ENCODE measurements at places on chromosomes 2 and 18.

DNA sequence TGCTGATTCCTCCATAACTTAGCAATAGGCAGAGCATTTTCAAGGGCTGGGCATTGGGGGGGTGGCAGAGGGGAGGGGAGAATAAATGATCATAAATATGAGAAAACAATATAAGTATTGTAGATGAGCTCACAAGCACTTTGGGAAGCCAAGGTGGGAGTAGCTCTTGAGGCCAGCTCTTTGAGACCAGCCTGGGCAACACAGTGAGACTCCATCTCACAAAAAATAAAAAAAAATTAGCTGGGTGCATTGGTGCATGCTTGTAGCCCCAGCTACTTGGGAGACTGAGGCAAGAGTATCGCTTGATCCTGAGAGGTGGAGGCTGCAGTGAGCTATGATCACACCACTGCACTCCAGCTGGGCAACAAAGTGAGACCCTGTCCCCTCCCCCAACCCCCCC lies 75.9 kb downstream of the MYCN start:
- no peak for DNase-seq

DNA sequence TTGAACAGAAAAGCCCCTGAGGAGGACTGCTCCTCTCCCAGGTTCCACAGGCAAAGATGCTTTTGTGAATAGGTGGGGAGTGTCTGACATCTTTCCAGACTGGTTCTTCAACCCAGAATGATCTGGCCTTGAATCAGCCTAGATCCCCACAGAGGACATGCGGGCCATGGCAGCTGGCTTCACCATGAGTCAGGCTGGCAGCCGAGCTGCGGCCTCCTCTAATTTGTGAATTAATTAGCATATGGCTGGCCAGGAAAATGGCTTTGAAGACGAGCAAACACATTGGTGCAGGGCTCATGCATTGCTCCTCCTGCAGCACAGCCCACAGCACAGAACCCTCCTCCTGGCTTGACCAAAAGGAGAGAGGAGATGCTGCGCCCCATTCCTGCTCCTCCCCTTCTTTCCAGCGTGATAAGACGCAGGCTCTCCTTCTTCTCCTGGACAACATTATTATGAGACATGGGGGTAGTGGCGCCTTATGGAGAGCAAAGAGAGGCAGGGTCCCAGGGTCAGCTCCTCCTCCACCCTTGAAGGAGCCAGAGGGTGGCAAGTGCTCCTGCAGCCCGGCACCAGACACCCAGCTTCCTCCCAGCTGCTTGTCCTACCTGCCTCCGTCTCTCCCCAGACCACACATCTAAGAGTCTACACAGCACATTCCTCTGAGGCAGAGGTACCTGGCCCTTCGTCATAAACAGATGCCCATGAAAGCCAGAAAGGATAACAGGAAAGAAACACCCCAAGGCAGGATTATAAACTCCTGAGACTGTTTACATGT lies 66.7 kb downstream of the EDAR start:
- peak; percentile 16 for DNase-seq

GRCh38 chr18:2508155-2508554 lies 63.1 kb downstream of the METTL4 start:
- no peak for DNase-seq

DNA sequence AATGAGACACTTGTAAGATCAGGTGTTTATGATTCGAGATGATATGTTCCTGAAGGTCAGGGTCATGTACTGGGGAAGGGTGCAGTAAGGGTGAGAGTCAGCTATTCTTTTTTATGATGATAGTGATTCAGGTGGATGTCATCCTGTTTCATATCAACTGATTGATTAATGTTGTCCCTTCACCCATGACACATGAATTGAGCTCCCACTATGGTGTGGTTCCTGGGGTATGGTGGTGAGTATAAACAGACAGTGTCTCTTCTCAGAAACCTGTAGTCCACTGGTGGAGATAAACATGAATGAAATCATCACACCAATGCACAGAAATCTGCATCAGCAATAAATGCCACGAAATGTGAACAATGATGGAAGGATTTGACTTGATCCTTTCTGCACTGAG lies 37.4 kb upstream of the PAX8 start:
- DNase-seq = no peak

- DNase-seq = no peak
Measured at GRCh38 chr2:46118656-46119371, 178.4 kb upstream of the EPAS1 start.

GRCh38 chr2:96174251-96175144 lies 29.3 kb upstream of the DUSP2 start:
- DNase-seq = peak; percentile 77

- no peak for DNase-seq
Measured at GRCh38 chr18:56515522-56515921, 122.9 kb downstream of the TXNL1 start.

DNA sequence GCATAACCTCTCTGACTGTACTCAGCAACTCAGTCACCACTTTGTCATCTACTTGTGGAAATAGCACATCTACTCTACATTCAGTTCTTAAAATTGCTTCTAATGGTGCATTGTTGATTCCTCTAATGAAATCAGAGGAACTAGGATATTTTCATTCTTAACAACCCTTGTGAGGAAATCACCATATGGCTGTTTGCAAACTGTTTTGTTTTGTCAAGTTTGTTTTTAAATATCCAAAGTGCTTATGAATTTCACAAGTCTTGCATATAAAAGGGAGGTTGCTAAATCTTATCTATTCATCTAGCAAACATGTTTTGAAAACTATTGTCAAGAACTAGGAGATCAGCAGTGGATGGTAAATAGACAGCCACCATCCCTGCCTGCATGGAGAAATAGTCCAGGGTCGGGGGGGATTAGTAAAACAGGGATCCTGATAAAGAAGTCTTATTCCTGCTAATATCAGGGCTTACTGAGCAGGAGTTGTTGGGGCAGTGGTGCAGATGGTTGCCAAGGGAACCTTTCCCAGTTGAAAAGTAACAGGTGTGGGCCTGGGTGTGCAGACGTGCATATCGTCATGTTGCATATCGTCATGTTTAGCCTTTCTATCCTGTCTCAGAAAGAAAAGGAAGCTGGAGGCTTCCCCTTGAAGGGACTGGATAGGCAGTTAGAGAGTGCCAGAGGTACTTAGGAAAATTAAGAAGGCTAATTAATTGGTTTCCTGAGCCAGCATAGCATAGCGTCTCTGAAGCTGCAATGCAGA lies 7.5 kb upstream of the MYO3B start:
- DNase-seq = no peak

- DNase-seq = no peak
Measured at GRCh38 chr2:105803337-105803736, 58.6 kb downstream of the NCK2 start.

- no peak for DNase-seq
Measured at GRCh38 chr2:212124598-212124997, 414.0 kb downstream of the ERBB4 start.

GRCh38 chr2:231926180-231926741 lies at the start of gene NPPC:
TSS of gene NPPC (minus strand) at chr2:231926396. CDS start at chr2:231926249, 147 bp downstream.
- peak; percentile 84 for DNase-seq

- peak; percentile 66 for DNase-seq
Measured at GRCh38 chr2:216665242-216665641, 30.1 kb downstream of the IGFBP5 start.

GRCh38 chr2:183607995-183608394 lies 483.8 kb downstream of the NUP35 start:
- no peak for DNase-seq

GRCh38 chr2:33665039-33665438 lies 65.9 kb upstream of the FAM98A start:
- no peak for DNase-seq

GRCh38 chr2:39160982-39161381 lies 40.1 kb upstream of the SOS1 start:
- peak; percentile 41 for DNase-seq

DNA sequence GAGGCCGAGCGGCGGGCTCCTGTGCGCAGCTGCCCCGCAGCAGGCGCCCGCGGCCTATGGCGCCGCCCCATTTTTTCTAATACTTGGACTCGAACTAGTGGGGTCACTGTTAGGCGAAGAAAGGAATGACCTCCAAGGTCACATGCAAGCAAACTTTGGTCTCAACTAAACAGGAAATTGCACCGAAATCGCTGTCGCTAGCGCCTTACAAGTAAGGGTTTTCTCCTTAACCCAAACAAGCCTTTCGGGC lies 339 bp downstream of the ACAA2 start:
- peak; percentile 60 for DNase-seq

DNA sequence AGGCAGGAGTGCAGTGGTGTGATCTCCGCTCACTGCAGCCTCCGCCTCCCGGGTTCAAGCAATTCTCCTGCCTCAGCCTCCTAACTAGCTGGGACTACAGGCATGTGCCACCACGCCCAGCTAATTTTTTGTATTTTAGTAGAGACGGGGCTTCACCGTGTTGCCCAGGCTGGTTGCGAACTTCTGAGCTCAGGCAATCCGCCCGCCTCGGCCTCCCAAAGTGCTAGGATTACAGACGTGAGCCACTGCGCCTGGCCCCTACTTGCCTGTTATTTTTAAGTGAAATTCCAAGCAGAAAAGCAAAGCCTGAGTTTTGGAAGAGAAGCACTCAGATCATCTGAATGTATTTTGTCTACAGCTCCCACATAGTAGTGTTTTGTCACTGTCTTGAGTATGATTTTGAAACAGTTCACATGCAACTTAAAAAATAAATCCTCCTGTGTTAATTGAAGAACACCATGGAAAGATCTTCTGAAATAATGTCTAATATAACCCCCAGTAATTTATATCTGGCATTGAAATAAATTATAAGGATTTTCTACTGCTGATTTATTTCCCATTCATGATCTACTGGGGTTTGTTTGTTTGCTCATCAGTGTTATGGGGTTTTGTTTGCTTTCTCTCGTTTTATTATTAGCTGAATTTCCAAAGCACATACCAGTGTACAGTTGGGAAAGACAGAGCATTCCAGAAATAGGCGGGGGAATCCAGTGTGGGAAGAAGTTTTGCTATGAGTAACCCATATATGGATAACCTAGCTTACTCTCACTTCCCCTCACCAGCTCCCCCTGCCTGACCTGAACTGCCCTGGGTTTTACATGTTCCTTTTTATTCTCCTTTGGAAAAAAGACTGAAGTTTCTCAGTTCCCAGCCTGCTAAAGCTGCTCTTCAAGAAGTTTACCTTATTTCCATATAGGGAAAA lies 80.1 kb upstream of the MAP3K20 start:
- peak; percentile 70 for DNase-seq

GRCh38 chr2:120252225-120253020 lies at the start of gene RALB:
TSS of gene RALB (plus strand) at chr2:120252852. CDS start at chr2:120278665, 25,813 bp downstream.
- DNase-seq = peak; percentile 100

All from femur (tissue), 1 donor.